ENCODE measurements at places on chromosomes 6 and 20.

GRCh38 chr20:33386673-33387072, 14.6 kb downstream of the CDK5RAP1 start:
- DNase-seq = no peak

DNA sequence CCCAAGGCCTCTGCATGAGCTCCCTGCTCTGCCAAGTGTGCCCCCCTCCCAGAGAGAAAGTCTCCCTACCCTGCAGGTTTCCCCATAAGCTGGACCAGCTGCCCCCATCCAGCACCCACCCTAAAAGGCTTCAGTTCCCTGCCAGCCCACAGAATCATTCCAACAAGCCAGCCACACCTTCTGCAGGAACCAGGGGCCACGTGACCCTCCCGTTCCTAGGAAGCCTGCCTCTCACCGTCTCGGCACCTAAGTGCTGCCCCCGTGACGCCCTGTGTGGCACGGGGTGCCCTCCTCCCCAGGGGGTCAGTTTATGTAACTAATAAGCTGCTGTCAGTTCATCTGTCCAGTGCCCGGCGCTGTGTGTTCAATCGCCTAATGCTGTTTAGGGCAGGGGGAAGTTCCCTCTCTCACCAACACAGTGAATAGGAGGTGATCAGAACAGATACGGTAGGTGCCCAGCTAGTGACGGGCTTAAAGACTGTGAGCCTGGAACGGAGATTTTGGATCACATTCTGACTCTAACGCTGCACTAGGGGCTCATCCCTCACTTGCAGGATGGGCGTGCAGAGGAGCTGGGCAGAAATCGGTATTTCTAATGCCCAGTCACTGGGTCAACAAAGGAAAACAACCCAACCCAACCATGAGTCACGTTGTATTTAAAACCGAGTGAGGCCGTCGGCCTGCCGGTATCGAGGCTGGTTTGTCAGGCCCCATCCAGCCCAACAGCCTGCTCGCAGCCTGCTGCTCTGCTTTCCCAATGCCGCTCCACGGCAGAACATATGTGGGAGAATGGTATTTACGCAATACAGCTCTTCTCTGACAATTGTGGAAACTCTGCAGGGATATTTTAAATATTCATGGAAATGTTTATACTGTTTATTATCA, 56.0 kb downstream of the RAMACL start:
- no peak for DNase-seq

- DNase-seq = no peak
Observed at GRCh38 chr6:42239333-42239732, 21.7 kb upstream of the MRPS10 start.

DNA sequence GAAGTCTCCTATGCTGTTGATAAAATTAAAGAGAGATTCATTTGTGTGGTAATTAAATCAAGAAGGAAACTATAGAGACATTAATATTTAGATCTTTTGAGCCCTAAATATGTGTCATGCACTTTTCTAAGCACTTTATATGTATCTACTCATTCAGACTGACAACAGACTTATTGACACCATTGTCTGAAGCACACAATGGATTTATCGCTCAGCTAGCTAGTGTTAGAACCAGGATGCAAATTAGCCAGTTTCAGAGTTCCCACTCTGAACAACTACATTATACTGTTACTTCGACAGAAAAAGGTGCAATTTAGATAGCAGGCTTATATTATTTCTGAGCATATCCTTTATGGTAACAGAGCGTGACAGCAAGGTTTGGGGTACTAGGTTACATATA, 27.7 kb upstream of the KIAA0408 start:
- DNase-seq = no peak

DNA sequence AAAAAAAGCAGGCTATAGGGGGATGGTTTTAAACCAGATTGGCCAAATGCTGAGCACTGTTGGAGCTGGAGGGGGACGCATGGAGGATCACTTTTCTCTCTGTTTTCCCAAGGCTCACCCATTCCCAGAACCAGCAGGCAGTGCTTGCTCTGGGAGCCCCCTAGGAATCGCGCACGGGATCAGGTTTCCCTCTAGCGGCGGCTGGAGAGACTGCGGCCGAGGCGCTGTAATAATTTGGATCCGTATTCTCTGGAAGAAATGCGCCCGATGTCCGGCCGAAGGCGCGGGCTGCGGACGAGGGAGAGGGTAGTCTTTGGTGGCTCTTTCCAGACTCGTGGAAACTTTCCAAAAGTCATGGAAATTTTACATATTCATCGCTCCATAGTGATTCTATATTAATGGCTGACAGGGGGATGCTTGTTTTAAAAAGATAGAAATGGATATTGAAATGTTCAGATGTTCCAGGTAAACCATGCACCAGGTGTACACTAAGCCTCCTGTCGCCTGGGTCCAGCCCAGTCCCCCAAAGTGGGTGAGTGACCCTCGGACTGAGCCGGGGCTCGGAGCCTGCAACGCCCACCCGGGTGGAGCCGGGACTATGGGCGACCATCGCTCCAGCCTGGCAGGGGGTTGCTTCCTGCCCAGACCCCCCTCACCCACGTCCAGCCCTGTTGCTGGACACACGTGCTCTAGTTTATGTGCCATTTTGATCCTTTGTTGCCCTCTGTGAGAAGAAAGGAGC, 78.7 kb upstream of the PHACTR3 start:
- peak; percentile 48 for DNase-seq

DNA sequence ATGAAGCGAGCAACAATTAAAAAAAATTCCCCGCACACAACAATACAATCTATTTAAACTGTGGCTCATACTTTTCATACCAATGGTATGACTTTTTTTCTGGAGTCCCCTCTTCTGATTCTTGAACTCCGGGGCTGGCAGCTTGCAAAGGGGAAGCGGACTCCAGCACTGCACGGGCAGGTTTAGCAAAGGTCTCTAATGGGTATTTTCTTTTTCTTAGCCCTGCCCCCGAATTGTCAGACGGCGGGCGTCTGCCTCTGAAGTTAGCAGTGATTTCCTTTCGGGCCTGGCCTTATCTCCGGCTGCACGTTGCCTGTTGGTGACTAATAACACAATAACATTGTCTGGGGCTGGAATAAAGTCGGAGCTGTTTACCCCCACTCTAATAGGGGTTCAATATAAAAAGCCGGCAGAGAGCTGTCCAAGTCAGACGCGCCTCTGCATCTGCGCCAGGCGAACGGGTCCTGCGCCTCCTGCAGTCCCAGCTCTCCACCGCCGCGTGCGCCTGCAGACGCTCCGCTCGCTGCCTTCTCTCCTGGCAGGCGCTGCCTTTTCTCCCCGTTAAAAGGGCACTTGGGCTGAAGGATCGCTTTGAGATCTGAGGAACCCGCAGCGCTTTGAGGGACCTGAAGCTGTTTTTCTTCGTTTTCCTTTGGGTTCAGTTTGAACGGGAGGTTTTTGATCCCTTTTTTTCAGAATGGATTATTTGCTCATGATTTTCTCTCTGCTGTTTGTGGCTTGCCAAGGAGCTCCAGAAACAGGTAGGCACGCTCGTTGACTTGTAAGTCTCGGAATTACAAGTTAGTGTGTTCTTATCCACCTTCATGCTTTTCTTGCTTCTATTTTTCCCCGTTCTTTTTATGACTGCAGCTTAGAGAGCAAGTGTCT, at the start of gene EDN1:
EDN1 (plus strand) TSS at position 429 of the 888 bp plus-strand sequence; CDS start at position 698, 269 bp downstream.
- DNase-seq = peak; percentile 82

GRCh38 chr20:19828232-19828631, 70.2 kb downstream of the RIN2 start:
- peak; percentile 65 for DNase-seq

DNA sequence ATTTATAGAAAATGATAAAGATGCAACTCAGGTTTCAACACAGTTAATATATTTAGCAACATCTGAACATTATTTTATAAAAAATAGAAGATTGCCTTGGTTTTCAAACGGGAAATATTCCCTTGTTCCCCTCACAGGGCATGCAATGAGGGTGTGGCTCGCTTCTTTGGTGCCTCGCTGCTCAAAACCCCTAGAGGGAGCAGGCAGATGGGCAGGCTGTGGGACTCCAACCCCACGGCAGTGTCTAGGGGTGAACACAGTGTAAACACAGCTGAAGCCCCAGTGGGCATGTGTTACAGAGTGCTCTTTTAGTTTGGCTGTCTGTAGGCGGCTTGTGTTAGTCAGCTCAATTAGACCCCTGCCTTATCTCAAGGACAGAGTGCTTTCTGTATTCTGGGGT, 560.8 kb upstream of the IMPG1 start:
- DNase-seq = no peak

- no peak for DNase-seq
Observed at GRCh38 chr6:48613231-48613949, 502.4 kb upstream of the PTCHD4 start.

- peak; percentile 22 for DNase-seq
Observed at GRCh38 chr6:118581489-118581959, 33.4 kb downstream of the PLN start.

DNA sequence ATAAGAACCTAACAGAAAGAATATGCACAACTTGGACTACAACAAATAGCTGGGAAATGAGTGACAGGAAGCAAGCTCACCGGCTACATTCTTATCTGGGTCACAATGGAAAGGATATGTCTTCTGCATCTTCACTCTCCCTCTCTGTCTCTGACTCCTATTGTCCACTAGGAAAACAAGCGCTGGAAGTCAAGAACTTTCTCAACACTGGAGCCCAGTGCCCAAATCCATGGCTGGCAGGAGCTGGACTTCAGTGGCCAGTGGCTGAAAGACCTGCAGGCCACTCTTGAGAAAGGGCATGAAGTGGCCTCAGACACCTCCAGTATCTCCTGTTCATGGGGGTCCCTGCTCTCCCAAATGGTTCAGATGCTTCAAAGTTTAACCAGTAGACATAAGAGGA, 62.0 kb downstream of the FAM50B start:
- DNase-seq = no peak

GRCh38 chr6:166032366-166033200, 135.1 kb downstream of the TBXT start:
- no peak for DNase-seq

- DNase-seq = no peak
Observed at GRCh38 chr20:24328901-24329300, 140.5 kb upstream of the SYNDIG1 start.

DNA sequence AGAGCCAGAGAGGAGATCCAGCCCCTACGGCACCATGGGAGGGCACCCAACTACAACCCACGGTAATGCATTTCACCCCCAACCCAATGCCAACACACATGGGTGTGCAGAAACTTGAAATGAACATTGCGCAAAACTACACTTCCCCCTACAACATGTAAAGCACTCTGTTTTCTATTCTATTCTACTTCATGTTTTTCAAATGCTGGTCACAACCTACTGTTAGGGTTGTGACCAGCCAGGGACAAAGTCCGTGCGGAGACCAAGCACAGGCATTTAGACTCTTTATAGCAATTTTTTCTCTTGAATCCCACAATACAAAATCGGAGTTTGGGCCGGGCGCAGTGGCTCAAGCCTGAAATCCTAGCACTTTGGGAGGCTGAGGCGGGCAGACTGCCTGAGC, 90.6 kb downstream of the MRPL14 start:
- no peak for DNase-seq

GRCh38 chr6:165439928-165440554, 130.6 kb upstream of the C6orf118 start:
- peak; percentile 60 for DNase-seq

DNA sequence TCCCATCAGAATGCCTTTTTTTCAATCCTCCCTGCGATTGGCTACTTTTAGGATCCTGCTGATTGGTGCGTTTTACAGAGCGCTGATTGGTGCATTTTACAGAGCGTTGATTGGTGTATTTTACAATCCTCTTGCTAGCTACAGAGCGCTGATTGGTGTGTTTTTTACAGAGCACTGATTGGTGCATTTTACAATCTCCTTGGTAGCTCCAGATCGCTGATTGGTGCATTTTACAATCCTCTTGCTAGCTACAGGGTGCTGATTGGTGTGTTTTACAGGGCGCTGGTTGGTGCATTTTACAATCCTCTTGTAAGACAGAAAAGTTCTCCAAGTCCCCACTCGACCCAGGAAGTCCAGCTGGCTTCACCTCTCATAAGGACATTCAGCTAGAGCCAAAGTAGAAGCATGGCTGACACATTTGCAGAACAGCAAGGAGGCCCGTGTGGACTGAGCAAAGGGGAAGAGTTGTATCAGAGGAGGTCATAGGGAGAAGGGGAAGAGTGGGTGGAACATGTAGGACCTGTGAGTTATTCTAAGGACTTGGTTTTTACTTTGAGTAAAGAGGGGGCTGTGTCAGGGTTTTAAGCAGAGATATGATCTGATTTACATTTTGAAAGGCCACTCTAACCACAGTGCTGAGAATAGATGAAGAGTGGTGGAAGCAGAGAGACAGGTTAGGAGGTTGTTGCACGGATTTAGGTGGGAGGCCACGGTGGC, 2.6 kb downstream of the ALDH5A1 start:
- DNase-seq = no peak

GRCh38 chr20:25460566-25461280, 53.2 kb downstream of the GINS1 start:
- DNase-seq = no peak

DNA sequence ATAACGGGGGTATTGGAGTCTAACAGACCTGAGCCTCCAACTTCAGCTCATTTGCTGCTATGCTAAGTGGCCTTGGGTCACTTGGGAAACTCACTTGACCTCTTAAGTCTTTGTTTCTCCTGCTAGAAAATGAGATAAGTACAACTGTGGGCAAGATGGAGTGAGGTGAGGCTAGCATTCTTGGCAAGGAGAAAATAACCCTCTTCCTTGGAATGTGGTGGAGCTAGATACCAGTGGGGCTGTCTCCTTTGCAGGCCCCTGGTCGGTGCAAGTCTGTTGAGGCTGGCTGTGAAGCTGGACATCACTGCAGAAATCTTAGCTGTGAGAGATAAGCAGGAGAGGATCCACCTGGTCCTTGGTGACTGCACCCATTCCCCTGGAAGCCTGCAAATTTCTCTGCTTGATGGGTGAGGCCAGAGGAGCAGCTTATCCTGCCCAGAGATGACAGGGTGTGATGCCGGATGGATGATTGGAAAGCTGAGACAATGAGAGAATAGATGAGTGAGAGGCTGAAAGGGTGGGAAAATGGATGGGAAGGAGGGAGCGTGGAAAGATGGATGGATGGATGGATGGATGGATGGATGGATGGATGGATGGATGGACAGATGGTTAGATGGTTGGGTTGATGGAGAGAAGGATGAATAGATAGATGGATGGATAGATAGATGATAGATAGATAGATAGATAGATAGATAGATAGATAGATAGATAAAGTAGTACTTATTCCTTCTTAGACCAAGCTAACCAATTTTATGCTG, 4.4 kb downstream of the BPIFA1 start:
- no peak for DNase-seq

DNA sequence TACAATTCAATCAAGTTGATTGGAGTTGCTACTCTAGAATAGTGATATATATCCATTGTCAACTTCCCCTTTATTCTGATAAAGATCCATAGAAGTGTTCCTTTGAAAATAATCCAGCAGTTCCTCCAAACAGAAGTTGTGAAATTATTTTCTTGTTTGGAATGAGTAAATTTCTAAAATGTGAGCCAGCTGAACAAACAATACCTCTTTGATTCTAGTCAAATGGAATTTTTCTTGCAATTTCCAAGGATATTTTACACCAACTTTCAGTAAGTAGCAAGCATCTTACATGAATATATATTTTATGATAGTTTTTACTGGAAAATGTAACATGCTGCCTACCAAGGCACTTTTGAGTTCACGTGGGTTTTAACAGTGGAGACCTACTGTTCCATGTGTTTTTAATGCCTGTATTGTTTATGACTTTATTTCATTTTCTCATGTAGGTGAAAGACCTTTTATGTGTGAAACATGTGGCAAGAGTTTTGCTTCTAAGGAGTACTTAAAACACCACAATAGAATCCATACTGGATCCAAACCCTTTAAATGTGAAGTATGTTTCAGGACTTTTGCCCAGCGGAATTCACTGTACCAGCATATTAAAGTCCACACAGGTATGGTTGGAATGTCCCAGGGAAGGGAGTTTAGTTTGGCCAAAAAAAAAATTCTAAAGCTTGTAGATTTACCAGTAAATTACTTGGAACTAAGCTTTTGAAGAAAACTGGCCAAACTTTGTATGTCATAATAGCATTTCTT, 6.5 kb downstream of the GZF1 start:
- DNase-seq = no peak
